ENCODE measurements at places on chromosomes 1 and 21.

- DNase-seq: peak; percentile 10
These were observed 159.2 kb downstream of the APP start for GRCh38 chr21:26011292-26011940.

DNA sequence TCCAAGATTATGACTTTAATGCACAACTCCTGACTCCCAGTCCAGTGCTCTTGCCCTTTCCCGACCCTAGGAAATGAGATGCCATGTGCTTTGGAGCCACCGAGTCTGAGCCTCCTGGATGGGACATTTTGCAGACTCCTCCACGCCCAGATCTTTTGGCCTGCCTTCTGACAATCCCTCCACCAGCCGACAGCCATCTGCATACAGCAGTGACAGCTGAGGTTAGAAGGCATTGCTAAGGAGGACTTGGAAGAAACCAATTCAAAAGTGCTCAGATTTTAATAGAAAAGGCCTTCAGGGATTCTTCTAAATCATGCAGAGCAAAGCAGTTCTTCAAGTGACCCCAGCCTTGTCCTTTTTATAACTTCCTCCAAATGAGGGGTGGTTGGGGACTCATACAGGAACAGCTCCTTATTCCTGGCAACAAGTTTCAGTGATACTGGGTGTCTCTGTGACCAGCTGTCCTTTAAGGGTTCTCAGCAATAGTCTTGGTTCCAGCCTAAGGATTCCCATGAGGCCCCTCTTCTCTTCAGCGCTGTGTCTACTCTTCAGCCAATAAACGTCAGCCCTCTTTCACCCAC is 369.3 kb downstream of the PBX1 start:
- no peak for DNase-seq

GRCh38 chr1:58986996-58987767 is 203.3 kb upstream of the JUN start:
- peak; percentile 23 for DNase-seq

DNA sequence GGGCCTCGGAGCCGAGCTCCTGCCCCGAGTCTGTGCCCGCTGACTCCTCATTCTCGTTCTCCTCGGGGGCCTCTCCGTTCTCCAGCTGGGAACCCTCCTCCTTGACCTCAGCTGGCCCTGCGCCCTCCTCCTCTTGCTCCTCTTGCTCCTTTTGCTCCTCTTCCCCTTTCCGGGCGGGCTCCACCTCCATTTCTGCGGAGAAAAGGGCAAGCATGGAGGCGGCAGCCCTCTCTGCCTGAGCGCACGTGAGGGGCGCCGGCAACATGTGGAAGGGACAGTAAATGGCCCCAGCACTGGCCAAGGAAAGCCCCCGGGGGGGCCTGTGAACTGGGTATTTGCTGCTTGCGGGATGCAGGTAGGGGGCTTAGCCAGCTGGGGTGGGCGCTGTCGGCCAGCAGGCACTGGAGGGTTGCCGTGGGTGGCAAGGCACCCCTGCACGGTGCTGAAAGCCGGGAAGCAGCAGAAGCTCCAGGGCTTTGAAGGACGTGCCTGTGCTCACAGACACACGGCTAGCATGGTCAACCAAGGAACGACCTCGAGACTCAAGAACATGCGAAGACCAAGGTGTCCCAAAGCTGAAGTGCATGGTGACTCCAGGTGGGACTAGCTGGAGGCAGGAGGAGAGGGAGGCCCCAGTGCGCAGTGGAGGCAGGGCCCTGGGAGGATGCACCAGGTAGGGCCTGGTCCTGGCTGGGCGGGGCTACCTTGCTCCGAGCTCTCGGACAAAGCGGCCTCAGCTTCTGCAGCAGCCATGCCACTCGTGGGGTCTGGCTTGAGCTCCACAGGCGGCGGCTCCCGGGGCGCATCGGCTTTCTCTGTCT is 30.7 kb downstream of the ZBTB17 start:
- DNase-seq: no peak

DNA sequence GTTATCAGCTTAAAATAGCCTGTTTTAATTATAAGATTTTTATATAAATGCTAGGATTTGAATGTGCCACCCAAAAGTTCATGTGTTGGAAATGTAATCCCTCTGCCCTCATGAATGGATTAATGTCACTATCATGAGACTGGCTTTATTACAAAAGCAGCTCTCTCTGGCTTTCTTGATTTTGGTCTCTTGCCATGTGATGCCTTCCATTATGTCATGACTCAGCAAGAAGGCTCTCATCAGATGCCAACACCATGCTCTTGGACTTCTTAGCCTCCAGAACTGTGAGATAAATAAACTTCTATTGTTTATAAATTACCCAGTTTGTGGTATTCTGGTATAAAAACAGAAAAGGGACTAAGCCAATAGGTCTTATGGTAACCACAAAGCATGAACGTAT is 6.9 kb upstream of the PRSS38 start:
- peak; percentile 21 for DNase-seq

DNA sequence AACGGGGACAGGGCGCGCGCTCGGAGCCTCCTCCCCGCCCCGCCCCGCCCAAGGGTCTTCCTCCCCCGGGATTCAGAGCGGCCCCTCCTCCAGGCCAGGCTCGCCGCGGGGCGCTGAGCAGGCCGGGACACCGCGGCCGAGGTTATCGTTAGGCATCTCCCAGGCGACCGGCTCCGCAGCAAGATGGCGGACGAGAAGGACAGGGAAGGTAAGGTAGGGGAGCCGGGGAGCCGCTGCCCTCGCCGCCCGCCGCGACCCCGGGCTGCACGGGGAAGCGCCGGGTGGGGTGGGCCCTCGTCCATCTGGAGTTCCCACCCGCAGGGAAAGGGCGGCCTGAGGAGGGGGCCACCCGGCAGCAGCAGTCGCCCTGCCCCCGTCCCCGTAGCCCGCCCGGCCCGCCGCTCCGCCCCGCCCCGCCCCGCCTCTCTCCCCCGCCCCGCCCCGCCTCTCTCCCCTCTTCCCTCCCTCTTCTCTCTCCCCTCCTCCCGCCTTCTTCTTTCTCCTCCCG is 105.9 kb upstream of the HNRNPU start:
- peak; percentile 91 for DNase-seq

- peak; percentile 90 for DNase-seq
These were observed at the start of gene SYTL1 for GRCh38 chr1:27341525-27342252. Gene SYTL1, plus strand, starts transcription at chr1:27342022. Its CDS starts 3,313 bp downstream, at chr1:27345335.

GRCh38 chr1:50666849-50667248 is 243.6 kb upstream of the DMRTA2 start:
- no peak for DNase-seq
